ENCODE measurements at places on chromosomes 3 and 15.

- no peak for DNase-seq
These were observed 630.3 kb downstream of the NAALADL2 start for GRCh38 chr3:175489406-175489805.

DNA sequence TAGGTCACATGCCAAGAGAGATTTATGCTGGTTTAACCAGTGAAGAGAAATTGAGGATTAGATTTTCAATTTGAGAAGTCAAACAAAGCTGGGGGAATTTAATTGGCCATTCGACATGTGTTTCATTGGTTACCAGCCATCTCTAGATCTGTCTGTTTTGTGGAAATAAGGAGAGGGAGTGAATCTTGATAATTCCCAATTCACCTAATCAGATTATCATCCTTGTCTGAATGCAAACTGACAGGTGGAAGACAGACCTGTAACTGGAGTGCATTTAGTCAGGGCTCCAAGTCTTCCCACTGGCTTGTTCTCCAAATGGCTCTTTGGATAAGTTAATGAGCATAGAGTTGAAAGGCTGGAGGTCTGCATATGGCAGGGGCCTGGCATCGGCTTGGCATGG lies 1049.3 kb downstream of the NTRK3 start:
- no peak for DNase-seq

GRCh38 chr15:69118089-69118488 lies 42.3 kb upstream of the GLCE start:
- DNase-seq, result no peak

GRCh38 chr15:101359365-101359947 lies 64.4 kb upstream of the SNRPA1 start:
- DNase-seq, result no peak

All from stimulated activated CD8-positive, alpha-beta memory T cell treated with anti-CD3 and anti-CD28 coated beads, Interleukin-4, amount 100 ng/mL, for 4 hours (primary cell).